ENCODE measurements at places on chromosomes 3 and 15. TPM values are rescaled to one million over a fixed set of nuclear protein-coding genes. Genes with fewer than 3 reads are reported as not detected.
A peak's percentile ranks its signal among the peaks of the same experiment; 100 is the strongest.

Gene LNP1
- 4.2 TPM for total RNA-seq

Gene MAGEL2
- total RNA-seq = not detected

Gene APBA2
- total RNA-seq = 0.38 TPM

Gene ARID3B
- total RNA-seq = 2.0 TPM

Gene CCDC39
- not detected for total RNA-seq

- no peaks in the 10 kb centered on the region for H3K27me3 ChIP-seq
- no peaks in the 10 kb centered on the region for H3K36me3 ChIP-seq
- no peak overlapping the region for H3K4me3 ChIP-seq
- peaks cover 39% of the 10 kb centered on the region for H3K4me1 ChIP-seq
Observed at GRCh38 chr15:62849316-62850106, 193.0 kb upstream of the TPM1 start.

DNA sequence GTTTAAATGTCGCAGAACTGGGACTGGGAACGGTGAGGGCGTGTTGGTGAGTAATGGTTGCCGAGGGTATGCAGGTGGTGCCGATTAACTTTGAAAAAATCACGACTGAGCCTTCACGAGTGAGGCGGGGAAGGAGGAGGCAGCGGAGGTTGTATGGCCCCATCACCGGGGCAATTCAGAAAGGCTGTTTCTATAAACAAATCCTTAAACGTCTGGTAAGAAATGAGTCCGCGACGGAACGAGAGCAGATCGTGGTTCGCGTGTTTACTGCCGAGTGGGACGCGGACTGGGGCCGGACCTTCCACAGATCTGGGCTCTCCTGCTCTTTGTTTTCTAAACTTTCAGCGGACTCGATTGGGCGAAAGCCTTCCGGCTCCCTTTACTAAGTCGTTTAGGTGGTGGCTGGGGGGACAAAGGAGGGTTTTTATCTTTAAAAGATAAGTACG is 2.7 kb downstream of the IGF1R start:
- peaks cover 5% of the 10 kb centered on the region for H3K27me3 ChIP-seq
- no peak for DNase-seq
- H3K4me3 ChIP-seq = peak overlapping the region; percentile 95

- no peaks in the 10 kb centered on the region for H3K36me3 ChIP-seq
- peak overlapping the region; percentile 66 for H3K27ac ChIP-seq
Observed at GRCh38 chr15:97959724-97960363, 659 bp upstream of the ARRDC4 start.

- no peaks in the 10 kb centered on the region for H3K27me3 ChIP-seq
- no peaks in the 10 kb centered on the region for H3K36me3 ChIP-seq
- H3K27ac ChIP-seq = peak overlapping the region; percentile 59
- peaks cover 41% of the 10 kb centered on the region for H3K4me1 ChIP-seq
Observed at GRCh38 chr3:177811112-177811511, 613.8 kb upstream of the TBL1XR1 start.

- peaks cover 25% of the 10 kb centered on the region for H3K4me1 ChIP-seq
- DNase-seq = no peak
- H3K4me3 ChIP-seq = peak overlapping the region; percentile 74
- peaks cover 58% of the 10 kb centered on the region for H3K27me3 ChIP-seq
Observed at GRCh38 chr3:134795746-134796280, 753 bp downstream of the EPHB1 start.

GRCh38 chr15:69854521-69855181 is 243.1 kb downstream of the TLE3 start:
- no peak overlapping the region for H3K4me3 ChIP-seq
- peaks cover 94% of the 10 kb centered on the region for H3K27me3 ChIP-seq
- H3K27ac ChIP-seq = no peak overlapping the region
- no peaks in the 10 kb centered on the region for H3K4me1 ChIP-seq
- no peak for DNase-seq
- no peaks in the 10 kb centered on the region for H3K36me3 ChIP-seq

GRCh38 chr3:48299746-48300712 is 33.4 kb downstream of the SPINK8 start:
- peaks cover 31% of the 10 kb centered on the region for H3K4me1 ChIP-seq
- peak overlapping the region; percentile 99 for H3K27ac ChIP-seq
- H3K4me3 ChIP-seq = peak overlapping the region; percentile 95
- DNase-seq = no peak
- peaks cover 34% of the 10 kb centered on the region for H3K36me3 ChIP-seq
- H3K27me3 ChIP-seq = no peaks in the 10 kb centered on the region

DNA sequence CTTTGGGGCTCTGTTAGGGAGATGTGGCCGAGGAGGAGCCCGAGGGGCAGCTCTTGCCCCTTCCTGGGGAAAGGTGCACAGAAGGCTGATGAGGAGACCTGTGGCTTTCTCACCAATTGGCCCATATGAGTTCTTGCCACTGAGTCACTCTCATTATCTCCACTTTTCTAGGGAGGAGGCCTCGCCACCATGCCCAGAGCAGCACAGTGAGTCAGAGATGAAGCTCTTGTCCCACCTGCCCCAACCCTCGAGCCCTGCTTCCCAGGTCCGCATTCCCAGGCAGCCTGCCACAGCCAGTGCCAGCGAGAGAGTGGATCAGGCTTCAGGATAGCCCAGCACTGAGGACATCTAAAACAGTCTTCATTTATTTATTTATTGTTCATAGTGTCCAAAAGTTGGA is 53.5 kb downstream of the AMOTL2 start:
- H3K4me3 ChIP-seq = no peak overlapping the region
- H3K4me1 ChIP-seq = peaks cover 13% of the 10 kb centered on the region
- no peaks in the 10 kb centered on the region for H3K36me3 ChIP-seq
- DNase-seq = no peak

- no peak overlapping the region for H3K4me3 ChIP-seq
- H3K27ac ChIP-seq = no peak overlapping the region
- DNase-seq = no peak
- no peaks in the 10 kb centered on the region for H3K27me3 ChIP-seq
- H3K36me3 ChIP-seq = no peaks in the 10 kb centered on the region
Observed at GRCh38 chr15:82177291-82178010, 85.1 kb downstream of the EFL1 start.

DNA sequence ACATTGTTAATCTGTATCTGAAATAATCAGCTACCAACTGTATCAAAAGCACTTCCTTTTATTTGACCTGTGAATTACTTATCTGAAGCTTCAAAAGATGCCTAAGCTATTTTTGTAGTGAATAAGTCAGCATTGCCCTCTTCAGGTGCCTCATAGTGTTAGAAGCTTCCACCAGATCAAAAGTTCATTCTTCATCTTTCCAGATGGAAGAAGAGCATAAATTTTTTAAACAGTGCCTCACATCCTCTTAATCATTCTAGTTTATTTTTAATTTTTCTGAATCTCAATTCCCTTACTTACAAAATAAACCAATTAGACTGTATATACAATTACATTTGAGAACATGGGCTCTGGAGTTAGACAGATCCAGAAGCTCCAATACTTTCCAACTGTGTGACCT is 65.0 kb downstream of the MYO5A start:
- no peak overlapping the region for H3K4me3 ChIP-seq
- H3K4me1 ChIP-seq = peaks cover 16% of the 10 kb centered on the region
- H3K36me3 ChIP-seq = no peaks in the 10 kb centered on the region
- no peaks in the 10 kb centered on the region for H3K27me3 ChIP-seq
- DNase-seq = no peak

GRCh38 chr15:41915255-41915994 is 21.6 kb upstream of the SPTBN5 start:
- H3K36me3 ChIP-seq = peaks cover 19% of the 10 kb centered on the region
- DNase-seq = no peak
- peaks cover 98% of the 10 kb centered on the region for H3K4me1 ChIP-seq
- no peaks in the 10 kb centered on the region for H3K27me3 ChIP-seq
- peak overlapping the region; percentile 89 for H3K27ac ChIP-seq

- H3K4me3 ChIP-seq = no peak overlapping the region
- no peak for DNase-seq
- H3K27me3 ChIP-seq = no peaks in the 10 kb centered on the region
Observed at GRCh38 chr3:85081191-85081906, 122.6 kb downstream of the CADM2 start.
